Neural crest cell (in vitro differentiated cells): ENCODE measurements at places on chromosomes 2 and 18.

DNA sequence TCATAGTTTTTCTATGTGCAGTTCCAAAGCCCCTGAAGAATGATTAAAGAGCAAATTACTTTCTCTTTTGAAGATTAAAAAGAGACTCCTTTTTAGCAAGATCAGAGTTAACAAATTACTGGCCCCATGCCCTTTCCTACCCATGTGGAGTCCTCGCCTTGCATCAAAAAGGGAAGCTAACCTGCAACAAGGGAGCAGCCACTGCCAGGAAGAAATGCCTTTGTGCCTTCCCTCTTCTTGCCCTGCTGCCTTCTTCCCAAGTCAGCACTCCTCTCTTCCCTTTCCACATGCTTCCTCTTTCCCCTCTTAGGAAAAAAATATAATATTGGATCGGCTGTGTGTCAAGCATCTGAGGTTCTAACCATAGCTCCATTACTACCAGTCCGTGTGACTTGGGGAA, 37.1 kb upstream of the CYP1B1 start:
- no peak for DNase-seq

DNA sequence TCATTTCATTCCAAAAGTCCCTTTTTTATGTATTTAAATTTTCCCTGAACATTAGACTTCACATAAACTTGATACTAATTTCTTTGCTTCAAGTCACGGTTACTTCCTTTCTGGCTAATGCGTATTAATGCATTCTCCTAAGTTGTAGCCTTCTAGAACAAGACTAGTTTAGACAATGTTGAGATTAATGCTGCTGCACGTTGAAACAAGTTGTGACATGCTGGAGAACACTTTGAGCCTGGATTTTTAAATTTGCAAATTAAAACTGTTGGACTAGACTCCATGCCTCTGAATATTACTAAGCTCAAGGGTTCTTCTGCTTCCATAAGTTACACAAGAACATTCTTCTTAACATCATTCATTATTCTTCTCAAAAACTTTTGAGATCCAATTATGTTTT, 29.1 kb downstream of the ID2 start:
- DNase-seq, result no peak

- no peak for DNase-seq
Measured at GRCh38 chr2:9299161-9300100, 92.8 kb downstream of the ASAP2 start.

DNA sequence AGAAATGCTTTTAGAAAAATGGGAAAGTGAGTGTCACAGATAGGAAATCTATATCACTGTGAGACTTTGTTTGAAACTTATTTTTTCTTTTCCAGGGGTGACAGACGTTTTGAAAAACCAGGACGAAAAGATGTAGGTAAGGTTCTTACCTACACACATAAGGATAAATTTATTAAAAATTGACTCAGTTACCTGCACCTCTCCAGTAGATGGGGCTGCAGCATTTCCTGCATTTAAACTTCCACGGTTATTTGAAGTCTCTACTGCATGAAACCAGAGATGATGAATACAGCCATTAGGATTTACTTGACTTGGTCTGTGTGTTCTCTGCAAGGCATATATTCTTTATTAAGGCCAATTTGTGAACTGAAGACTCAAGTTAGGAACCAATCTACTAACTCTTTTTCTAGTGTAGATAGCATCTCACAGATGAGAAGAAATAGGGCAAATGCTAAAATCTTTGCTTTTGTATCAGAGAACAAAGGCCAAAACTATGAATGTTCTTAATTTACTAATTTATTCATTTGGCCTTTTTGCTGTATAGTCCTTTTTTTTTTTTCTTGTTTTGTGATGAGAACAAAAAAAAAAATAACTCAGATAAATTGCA, 15.0 kb downstream of the KCNJ13 start:
- no peak for DNase-seq

DNA sequence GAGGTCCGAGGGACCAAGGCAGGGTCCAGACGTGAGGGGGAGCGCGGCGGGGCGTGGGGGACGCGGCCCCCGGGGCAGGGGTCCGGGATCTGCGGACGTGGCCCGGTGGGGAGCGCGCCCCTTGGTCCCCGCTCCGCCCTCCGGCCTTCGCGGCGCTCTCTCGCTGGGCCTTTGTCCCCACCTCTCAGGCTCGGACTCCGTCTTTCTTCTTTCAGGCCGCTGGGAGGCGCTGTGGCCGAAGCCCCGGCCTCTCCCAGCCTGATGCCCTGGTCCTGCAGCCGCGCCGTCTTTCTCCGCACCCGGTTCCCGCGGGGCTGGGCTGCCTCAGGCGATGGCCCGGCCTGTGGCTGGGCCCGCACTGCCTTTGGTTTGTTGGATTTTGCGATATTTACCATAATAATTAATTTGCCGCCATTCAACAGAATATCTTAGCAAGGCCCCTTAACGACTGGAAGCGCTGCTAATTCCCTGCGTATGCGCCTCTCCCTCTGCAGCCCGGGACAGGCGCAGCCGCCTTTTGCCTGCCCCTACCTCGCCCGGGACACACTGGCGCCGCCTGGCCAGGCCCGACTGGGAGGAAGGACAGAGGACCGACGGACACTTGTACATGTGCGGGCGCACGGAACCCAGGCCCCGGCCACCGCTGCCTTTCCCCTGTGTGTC, 10.8 kb downstream of the SIX3 start:
- DNase-seq, result peak; percentile 74

DNA sequence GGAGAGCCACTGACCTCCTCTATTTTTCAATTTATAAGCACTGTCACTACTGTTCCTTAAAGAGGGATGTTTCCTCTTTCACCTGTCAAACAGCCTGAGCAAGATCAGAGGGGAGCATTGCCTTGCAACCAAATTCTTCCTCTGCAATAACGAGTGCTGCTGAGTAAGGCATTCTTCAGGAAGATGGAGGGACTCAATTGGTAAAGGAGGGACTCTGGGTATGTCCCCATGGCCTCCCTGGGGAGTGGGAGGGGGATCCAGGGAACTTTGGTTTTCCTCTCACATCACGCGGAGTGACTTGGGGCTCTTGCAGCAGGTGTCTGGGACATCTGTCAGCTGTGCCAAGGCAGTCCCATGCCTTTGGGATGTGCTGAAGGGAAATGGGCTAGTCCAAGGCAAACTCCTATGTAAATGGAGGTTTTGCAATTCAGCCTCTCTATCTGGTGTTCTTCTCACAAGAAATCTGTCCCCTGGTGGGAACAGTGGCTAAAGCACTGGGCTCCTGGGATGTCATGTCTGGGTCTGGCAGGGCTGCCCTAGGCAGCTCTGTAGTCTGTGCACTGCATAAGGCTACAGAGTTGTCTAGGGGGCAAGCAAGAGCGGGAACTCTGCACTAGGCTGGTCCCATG, 14.4 kb upstream of the HES6 start:
- DNase-seq, result no peak

DNA sequence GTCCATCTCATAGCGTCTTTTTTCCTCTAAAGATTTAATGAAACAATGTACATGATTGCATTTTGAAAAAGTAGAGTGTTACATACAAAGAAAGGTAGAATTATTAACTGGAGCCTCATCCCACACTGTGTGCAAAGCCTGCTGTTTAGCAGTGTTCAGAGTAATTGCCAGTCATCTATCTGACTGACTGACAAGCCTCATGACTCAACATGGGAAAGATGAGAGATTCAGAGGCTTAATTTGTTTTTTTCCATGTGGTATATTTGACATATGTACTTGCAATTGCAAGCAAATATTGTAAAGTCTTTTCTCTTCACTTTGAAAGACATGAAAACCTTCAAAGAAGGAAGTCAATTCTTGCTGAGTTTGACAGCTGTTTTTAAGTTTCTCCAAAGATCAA, 14.7 kb downstream of the PCARE start:
- DNase-seq, result no peak

GRCh38 chr18:31723639-31723989, 37.1 kb downstream of the SLC25A52 start:
- DNase-seq, result no peak

GRCh38 chr2:147449323-147449991, 395.4 kb upstream of the ACVR2A start:
- no peak for DNase-seq

DNA sequence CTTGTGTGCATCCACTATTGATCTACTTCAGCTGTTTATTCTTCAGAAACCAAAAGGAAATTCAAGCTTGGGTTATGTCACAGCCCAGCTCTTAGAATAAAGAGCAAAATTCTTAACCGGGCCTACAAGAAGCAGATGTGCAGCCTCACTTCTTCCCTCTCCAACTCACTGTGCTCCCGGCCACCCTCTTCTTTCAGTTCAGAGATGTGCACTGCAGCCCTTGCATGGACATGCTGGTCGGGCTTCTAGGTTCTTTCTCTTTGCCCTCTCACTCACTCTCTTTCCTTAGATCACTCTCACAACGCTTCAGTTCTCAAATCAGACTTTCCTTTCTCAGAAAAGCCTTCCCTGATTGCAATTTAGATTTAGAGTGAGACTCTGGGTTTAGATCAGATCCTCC, 104.1 kb downstream of the CHN1 start:
- DNase-seq, result no peak

DNA sequence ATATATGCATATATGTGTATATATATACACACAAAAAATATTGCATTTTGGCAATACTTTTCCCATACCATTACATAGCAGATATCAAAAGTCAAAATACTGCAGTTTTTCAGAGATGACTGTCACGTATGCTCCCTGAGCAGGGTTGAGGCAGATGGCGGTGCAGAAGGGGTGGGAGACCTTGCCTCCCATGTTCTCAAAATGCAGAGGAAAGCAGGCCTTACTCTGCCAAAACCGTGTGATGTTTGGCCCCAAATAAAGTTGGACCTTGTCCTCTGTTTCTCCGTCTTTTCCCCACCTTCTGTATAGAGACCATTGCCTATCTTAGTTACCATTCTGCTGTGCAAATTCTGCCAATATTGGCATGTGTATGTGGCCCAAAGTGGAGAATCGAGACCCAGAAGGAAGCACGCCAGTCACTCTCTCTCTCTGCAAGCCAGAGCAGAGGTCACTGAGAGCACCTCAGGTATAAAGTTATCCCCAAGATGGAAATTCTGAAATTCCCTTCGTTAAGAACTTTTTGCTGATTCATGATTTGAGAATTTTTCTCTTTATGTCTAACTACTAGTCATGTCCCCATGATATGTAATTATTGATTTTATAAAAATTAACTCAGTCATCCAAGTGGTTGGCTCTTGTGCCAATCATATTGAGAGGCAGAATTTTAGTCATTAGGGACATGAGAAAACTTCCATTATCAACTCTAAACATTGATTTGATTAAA, 898.8 kb downstream of the EPHA4 start:
- DNase-seq, result no peak

DNA sequence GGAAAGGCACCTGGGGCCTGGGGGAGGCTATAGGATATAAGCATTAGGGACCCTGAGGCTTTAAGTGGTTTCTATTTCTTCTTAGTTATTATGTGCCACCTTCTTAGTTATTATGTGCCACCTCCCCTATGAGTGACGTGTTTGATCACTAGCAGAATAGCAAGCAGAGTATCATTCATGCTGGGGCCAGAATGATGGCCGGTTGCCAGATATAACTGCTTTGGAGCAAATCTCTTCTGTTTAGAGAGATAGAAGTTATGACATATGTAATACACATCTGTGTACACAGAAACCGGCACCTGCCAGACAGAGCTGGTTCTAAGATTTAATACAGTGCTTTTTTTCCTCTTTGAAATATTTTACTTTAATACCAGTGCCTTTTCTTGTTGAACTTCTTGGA, 29.4 kb downstream of the LIPG start:
- no peak for DNase-seq

GRCh38 chr18:52898485-52899058, 558.6 kb downstream of the DCC start:
- DNase-seq, result no peak

DNA sequence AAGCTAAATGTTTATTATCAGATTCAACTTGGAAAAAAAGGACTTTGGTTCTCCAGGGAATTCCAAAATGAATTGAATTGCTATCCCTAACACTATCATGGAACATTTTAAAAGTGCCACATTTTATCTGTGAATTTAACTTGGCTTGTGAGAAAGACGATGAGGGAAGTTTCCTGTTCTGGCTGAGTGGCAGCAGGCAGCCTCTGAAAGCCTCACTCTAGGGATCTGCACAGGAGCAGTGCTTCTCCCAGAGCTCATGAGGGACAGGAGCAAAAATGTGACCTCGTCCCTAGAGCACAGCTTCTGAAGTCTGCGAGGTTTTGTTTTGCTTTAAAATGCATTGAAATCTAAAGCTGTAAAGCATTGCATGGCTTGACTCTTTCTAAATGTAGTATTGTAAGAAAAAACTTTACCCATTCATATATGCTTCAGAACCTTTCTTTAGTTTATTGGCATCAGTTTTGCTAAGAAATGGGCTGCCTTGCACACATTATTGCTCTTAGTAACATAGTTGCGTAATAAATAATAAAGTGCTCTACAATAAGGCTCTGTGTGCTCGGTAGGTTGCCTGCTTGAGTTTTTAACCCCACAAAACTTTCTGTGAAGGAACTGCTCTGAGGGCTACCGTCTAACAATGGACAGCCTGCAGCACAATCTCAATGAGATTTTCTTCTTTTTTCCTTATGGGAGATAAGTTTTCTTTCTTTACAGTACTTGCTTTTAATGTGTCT, 136.2 kb upstream of the CDCA7 start:
- DNase-seq, result peak; percentile 19

GRCh38 chr2:60481257-60481656, 72.2 kb downstream of the BCL11A start:
- DNase-seq, result no peak

- no peak for DNase-seq
Measured at GRCh38 chr18:76005632-76006208, 489.3 kb downstream of the ZNF516 start.

DNA sequence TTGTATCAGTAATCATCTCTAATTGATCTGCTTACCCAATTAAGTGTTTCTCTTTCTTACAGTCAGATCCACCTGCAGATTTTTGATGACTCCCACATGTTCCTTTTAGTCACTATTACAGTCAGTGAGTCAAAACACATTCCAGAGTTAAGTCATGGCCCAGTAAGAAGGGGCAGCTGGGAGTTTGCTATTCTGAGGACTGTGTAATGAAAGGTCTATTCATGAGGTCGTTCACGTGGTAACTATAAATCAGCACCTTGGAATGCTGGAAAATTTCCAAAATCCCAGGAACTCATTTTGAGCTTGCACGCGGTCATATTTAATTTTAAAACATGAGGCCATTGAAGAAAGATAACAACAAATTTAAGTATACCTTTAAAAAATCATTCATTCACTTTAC, 252.5 kb downstream of the XIRP2 start:
- no peak for DNase-seq

GRCh38 chr2:30038419-30038818, 108.4 kb upstream of the YPEL5 start:
- no peak for DNase-seq

DNA sequence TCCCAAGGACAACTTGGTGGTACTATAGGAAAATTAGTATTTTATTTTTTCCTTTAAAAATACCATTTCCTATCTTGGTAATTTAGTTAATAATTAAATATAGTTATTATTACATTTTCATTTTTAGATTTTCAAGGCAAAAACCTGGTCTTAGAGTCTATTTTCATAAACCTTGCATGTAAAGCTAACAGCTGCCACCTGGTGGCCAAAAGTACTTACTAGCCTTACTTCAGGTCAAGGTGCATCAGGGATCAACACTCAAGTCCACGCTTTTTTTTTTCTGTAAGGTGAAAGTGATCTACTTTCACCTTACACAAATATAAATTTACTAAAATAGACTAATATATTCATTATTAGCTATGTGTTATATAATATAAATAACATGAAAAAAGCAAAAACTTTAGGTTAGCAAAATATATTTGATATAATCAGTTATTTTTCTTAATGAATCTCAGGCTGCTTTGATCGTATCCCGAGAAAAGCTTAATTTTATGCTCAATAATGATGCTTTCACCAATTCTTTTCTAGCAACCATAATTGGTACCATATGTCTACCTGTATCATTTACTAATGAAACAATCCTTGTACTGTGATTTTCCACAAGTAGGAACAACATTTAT, 62.5 kb downstream of the RELCH start:
- DNase-seq, result peak; percentile 60
